Psoas muscle (tissue), 8 donors: ENCODE measurements at places on chromosomes 5 and 9. TPM values are rescaled to one million over a fixed set of nuclear protein-coding genes. Genes with fewer than 3 reads are reported as not detected.

NUTM2F gene
- total RNA-seq: not detected

GDA gene
- 0.52 TPM for total RNA-seq

SPINK13 gene
- total RNA-seq: not detected

PCDHGA10 gene
- 3.5 TPM for total RNA-seq

NTNG2 gene
- 1.3 TPM for total RNA-seq

DIMT1 gene
- 28.0 TPM for total RNA-seq

NFIB gene
- total RNA-seq: 48.6 TPM

GRCh38 chr5:38837932-38838331, 7.9 kb upstream of the OSMR start:
- no peaks in the 10 kb centered on the region for H3K27me3 ChIP-seq
- no peak overlapping the region for H3K27ac ChIP-seq
- H3K4me3 ChIP-seq: no peak overlapping the region
- no peaks in the 10 kb centered on the region for H3K4me1 ChIP-seq
- H3K36me3 ChIP-seq: no peaks in the 10 kb centered on the region

DNA sequence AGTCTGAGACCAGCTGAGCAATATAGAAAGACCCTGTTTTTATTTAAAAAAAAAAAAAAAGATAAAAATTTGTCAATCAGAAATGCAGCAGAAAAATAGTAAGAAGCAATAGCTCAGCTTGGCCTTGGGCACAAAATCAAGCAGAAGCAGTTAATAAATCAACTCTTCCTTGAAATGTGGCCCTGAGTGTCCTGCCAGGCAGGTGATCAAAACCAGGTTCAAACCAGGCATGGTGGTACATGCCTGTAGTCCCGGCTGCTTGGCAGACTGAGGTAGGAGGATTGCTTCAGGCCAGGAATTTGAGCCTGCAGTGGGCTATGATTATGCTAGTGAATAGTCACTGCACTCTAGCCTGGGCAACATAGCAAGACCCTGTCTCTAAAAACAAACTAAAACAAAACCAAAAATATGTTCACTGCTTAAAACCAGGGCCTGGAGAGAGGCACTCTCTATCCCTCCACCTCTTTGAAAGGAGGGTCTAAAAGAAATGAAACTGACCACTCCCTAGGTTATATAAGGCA, 27.9 kb upstream of the KLF9 start:
- no peaks in the 10 kb centered on the region for H3K27me3 ChIP-seq
- DNase-seq: no peak
- H3K36me3 ChIP-seq: no peaks in the 10 kb centered on the region
- H3K4me1 ChIP-seq: no peaks in the 10 kb centered on the region
- no peak overlapping the region for H3K27ac ChIP-seq
- H3K4me3 ChIP-seq: no peak overlapping the region

DNA sequence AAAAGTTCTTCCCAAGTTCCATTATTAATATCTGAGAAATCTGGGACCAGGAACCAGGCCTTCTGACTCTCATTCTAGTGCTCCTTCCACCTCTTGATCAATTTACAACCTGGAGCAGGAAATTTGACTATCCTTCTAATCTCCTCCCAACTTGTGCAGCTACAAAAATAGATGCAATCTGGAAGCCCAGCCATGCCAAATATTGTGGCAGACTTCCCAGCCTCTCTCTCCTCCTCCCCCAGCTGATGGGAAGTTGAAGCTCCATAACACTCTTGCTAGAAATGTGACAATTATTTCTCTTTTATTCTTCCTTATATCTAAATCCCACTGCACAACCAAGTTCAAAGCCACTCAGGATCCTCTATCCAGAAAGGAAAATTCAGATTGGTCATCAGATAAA, 252.1 kb downstream of the SEC61B start:
- peaks cover 15% of the 10 kb centered on the region for H3K4me1 ChIP-seq
- DNase-seq: no peak

GRCh38 chr5:53479045-53479589, 1.3 kb upstream of the FST start:
- peaks cover 18% of the 10 kb centered on the region for H3K27me3 ChIP-seq
- peak overlapping the region; percentile 71 for H3K4me3 ChIP-seq
- no peak for DNase-seq
- H3K36me3 ChIP-seq: no peaks in the 10 kb centered on the region
- peak overlapping the region; percentile 34 for H3K27ac ChIP-seq
- no peaks in the 10 kb centered on the region for H3K4me1 ChIP-seq

DNA sequence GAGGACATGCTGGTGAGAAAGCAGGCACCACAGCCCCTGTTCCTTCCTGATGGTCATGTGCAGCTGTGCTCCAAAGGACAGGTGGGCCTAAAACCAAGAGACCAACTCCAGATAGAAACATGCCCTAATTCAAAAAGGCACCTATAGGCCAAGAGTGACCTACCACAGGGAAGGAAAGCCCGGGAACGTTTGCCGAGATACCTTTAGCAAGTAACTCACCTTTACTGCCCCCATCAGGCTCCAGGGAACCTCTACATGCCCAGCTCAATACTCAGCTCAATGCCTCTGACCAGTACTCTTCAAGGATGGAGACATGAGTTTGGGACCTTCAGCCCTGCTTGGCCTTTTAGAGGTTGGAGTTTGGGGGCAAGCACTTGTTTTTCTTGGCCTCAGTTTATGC, 172.8 kb upstream of the FSTL4 start:
- H3K27ac ChIP-seq: no peak overlapping the region
- no peaks in the 10 kb centered on the region for H3K27me3 ChIP-seq
- no peaks in the 10 kb centered on the region for H3K36me3 ChIP-seq

GRCh38 chr5:180776376-180776775, 26.2 kb downstream of the MGAT1 start:
- no peak for DNase-seq
- no peak overlapping the region for H3K4me3 ChIP-seq
- no peak overlapping the region for H3K27ac ChIP-seq
- no peaks in the 10 kb centered on the region for H3K27me3 ChIP-seq

DNA sequence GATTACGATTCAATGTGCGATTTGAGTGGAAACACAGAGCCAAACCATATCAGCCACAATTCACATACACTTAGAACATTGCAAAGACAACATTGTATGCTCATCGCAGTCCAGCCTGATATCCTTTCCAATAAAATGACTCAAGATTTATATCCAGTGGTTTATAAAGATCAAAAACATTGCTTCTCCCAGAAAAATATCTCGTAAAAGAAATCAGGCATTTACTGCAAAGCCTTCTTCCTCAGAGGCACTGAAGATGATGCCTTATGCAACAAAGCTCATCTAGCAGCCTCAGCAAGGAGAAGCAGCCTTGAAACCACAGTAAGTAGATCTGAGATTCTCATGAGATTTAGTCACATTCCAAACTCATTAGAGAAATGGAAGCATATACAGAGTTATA, 523.8 kb downstream of the ELAVL2 start:
- no peak for DNase-seq
- no peak overlapping the region for H3K27ac ChIP-seq
- H3K4me3 ChIP-seq: no peak overlapping the region
- no peaks in the 10 kb centered on the region for H3K4me1 ChIP-seq
- no peaks in the 10 kb centered on the region for H3K36me3 ChIP-seq
- no peaks in the 10 kb centered on the region for H3K27me3 ChIP-seq

DNA sequence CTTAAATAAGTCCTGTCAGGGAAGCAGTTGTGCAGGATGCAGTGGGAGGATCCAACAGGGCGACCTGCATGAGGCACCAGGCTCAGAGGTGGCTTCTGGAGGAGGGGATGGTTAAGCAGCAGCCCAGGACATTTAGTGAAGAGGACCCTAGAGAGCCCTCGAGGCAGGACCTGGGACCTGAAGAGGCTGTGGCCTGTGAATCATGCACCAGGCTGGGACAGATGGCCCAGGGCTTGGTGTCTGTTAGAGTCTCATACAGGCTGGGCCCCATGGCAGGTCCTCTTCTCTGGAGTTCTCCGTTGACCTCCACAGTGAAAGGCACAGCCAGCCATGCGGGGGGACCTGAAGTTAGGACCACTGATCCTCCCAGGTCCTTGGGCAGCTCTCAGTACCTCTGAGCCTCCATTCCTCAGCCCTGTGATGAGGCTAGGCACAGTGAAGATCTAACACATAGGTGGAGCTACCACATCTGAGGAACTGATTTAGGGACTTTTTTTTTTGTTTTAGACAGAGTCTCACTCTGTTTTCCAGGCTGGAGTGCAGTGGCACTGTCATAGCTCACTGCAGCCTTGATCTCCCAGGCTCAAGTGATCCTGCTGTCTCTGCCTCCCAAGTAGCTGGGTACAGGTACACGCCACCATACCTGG, 60.8 kb upstream of the GARNL3 start:
- no peaks in the 10 kb centered on the region for H3K27me3 ChIP-seq
- H3K27ac ChIP-seq: no peak overlapping the region
- H3K4me3 ChIP-seq: no peak overlapping the region
- H3K36me3 ChIP-seq: no peaks in the 10 kb centered on the region
- H3K4me1 ChIP-seq: peaks cover 32% of the 10 kb centered on the region

DNA sequence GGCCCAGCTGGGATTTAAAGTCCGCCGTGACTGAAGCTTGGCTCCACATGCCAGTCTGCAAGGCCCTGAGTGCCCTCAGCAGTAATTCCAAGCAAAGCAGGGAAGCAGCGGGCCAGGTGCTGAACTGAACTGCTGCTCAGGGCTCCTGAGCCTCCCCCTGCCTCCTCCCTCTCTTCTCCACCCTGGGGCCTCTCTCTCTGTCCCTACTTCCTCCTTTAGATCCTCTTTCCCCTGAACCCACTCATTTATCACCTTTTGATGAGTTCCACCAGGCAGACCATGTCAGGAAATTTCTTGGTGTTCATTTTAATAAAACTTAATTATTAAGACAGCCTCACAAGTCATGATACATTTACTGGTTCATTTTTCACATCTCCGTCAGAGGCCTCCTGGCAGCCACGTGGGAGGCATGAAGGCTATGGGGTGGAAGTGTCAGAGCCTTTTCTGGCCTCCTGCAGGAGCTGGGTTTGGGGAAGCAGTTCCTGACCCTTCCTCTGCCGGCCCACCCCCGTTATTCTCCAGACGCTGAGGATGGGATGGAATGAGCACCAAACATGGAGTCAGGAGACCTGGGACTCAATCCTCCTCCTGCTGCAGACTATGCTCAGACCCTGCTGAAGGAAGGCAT, 32.2 kb upstream of the KCNIP1 start:
- no peak for DNase-seq
- H3K4me3 ChIP-seq: no peak overlapping the region
- no peaks in the 10 kb centered on the region for H3K4me1 ChIP-seq
- H3K27ac ChIP-seq: no peak overlapping the region
- H3K27me3 ChIP-seq: peaks cover 2% of the 10 kb centered on the region
- H3K36me3 ChIP-seq: no peaks in the 10 kb centered on the region

- no peaks in the 10 kb centered on the region for H3K36me3 ChIP-seq
- H3K27ac ChIP-seq: no peak overlapping the region
- H3K4me3 ChIP-seq: no peak overlapping the region
- no peaks in the 10 kb centered on the region for H3K4me1 ChIP-seq
Observed at GRCh38 chr5:73822278-73822988, 196.4 kb downstream of the ARHGEF28 start.
